HT-29 (cell line): ENCODE measurements at places on chromosomes 11 and 22. TPM values are rescaled to one million over a fixed set of nuclear protein-coding genes. Genes with fewer than 3 reads are reported as not detected.
A peak's percentile ranks its signal among the peaks of the same experiment; 100 is the strongest.

DNA sequence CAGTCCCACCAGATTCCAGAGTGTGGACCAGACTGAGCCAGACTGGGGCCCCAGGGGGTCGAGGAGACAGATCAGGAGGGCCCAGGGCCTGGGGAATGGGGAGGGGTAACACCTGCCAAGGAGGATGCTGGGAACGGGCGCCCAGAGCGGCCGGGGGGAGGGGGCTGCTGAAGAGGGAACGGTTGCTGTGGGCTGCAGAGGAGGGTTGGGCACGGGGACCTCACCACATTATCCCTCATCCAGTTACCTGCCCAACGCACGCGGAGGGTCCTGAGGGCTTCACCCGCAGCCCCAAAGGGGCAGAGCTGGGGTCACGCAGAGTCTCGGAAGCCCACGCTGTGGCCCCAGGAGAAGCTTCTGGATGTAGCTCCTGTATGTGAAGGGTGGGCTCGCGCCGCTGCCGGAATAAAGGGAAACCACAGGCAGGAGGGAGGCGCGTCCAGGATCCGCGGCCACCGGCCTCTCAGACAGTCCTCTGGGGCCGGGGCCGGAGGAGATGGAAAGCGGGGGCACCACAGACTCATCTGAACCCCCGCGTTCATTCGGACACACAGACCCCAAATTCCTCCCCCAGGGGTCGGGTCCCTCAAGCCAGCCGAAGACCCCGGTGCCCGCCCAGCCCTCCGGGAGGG lies 866 bp upstream of the SELENOO start:
- DNase-seq = peak; percentile 26

DNA sequence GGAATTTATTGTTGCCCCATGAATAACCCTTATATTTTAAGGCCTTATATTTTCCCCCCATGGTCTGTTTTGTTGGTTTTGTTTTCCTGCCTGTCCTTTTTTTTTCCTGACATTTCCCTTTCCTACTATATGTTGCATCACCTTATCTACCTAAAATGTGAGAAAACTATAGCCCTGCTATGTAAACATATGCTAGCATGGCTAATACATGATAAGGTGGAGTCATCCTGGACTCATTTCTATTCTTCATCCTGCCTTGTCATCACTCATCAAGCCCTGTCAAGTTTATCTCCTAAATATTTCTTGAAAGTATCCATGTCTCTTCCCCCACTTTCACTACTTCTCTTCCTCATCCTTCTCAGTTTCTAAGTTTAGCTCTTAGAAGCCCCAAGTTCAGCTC lies 2168.8 kb upstream of the RAG2 start:
- no peak for DNase-seq

DNA sequence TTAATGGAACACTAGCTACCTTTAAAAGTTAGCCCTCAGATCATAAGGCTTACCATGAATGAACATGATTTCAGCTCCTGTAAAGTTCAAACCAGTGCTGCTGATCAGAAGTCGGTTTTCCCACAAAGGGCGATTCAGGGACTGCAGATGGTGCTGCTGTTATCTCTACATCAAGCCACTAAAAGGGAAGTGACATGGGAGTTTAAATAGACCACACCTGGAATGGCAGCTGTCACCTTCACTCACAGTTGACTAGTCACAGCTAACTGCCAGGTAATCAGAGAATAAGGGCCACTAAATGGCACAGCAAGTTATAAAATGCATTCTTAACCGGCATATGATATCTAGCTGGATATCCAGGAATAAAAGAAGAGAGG lies 581.1 kb upstream of the ARHGAP42 start:
- DNase-seq = no peak

The ABCG4 gene
- total RNA-seq = not detected in 2 replicates

The C11orf42 gene
- total RNA-seq = not detected in 2 replicates

The BTG4 gene
- not detected in 2 replicates for total RNA-seq

GRCh38 chr22:48795664-48796063 lies 1032.0 kb downstream of the BRD1 start:
- no peak for DNase-seq

GRCh38 chr11:65113361-65113756 lies 1.7 kb downstream of the TM7SF2 start:
- peak; percentile 54 for DNase-seq
